ENCODE measurements at places on chromosomes 1 and 21.

DNA sequence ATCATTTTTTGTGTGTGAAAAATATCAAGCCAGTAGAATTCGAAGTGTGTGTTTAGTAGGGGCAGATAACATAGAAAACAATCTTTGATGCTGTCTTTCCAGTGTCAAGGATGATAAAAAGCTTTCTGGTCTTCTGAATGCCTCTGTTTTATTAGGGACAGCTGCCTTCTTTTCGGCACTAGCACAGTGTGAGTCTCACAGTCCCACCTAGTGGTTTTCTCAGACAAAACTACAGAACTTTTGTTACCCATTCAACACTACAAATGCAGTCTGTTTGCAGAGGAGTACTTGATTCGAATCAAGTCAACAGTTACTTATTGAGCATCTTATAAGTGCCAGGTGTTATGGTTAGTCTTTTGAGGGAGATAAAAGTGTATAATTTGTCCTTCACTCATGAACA, 30.6 kb upstream of the MCOLN3 start:
- DNase-seq: no peak

DNA sequence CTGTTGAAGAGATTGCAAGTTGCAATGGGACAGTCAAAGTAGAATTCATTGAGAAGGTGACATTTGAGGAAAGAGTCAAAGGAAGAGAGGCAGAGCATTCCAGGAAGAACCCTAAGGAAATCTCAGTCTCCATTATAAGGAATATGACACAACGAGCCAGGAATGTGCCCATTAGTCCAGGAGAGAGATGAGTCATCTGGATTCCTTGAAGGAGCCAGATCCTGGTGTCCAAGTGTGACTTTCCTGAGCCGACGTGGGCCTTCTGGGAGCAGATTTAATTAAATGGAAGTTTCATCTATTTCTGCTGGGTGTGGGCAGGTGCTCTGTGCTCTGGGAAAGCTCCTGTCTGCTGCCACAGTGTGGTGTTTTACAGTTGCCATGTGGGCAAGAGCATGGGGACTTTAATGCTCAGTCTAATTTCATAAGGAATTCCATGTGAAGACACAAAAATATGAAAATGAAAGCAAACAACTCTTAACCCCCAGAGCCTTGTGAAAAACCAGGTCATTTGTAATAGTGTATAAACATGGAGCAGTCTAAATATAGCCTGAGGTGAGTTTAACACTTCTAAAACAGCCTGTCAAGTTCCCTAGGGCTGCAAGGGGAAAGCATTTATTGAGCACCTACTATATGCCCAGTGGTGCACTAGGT, 111.4 kb upstream of the ARTN start:
- DNase-seq: no peak

GRCh38 chr1:26419494-26419893, 8.9 kb downstream of the LIN28A start:
- no peak for DNase-seq

GRCh38 chr1:180636138-180636537, 4.3 kb downstream of the XPR1 start:
- DNase-seq: no peak

DNA sequence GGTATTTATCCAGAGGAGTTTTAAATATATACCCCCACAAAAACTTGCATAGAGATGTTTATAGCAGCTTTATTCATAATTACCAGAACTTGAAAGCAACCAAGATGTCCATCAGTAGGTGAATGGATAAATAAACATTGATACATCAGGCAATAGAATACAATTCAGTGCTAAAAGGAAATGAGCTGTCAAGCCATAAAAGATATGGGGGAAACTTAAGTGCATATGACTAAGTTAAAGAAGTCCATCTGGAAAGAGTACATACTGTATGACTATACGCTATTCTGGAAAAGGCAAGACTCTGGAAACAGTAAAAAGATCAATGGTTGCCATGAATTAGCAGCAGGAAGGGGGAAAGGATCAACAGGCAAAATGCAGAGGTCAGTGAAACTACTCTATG, 366.7 kb downstream of the HHIPL2 start:
- DNase-seq: no peak

Measured in naive thymus-derived CD8-positive, alpha-beta T cell (primary cell).